ENCODE measurements at places on chromosomes 3 and 15.

DNA sequence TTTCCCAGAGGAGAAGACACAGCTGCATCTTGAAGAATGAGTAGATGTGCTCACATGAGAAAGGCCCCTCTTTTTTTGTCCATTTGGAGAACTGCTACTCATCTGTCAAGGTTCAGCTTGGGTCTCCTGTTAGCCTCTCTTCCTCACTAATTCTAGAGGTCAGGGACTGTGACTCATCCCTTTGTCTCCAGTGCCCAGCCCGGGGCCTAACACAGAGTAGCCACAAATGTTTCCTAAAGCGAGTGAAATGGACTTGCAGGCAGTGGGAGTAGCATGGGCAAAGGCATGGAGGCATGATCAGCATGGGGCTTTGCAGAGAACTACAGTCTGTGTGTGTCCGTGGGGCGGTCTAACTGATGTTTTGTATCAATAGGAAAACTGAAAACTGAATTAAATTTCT lies 33.9 kb upstream of the MRPS22 start:
- no peak for DNase-seq

DNA sequence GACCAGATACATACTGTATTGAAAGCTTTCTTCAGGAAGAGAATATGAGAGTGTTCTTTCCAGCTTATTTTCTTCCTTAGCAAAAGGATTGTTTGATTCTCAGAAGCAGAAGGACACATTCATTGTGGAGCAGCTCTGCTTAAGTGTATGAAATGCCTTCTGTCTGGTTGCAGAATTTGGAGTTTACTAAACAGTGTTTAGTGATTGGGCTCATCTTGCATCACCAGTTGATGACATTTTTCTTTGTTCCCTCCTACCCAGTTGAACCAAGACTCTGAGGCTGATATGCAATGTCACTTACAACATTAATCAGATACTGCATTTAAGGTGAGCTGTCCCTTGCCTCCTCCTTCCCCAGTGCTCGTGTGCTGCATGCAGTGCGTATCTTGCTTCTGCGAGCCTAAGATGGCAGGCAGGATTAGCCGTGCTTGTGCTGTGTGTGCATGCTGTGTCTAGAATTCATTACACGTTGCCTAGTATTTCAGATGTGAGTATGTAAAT lies 18.4 kb downstream of the ZBTB38 start:
- no peak for DNase-seq

- DNase-seq, result no peak
These were observed 49.0 kb downstream of the THBS1 start for GRCh38 chr15:39629906-39630305.

DNA sequence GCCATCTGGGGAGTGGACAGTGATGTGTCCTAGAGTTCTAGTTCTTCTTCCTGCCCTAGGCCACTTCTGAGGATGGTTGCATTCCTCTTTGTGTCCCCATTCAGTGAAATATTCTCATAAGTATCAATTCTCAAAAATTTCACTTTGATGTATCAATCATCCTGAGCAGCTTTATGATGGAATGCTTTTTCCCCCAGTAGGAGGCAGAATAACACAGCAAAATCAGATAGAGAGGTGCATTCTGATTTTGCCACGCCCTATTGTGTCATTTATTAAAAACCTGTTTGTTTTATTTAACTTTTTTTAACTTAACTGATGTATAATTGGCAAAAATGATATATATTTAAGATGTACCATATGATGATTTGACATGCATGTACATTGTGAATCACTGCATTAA lies 656.0 kb upstream of the GRM7 start:
- no peak for DNase-seq

GRCh38 chr3:56928379-56929068 lies 126.8 kb upstream of the ARHGEF3 start:
- DNase-seq, result peak; percentile 62

GRCh38 chr15:73346735-73347312 lies 21.9 kb downstream of the HCN4 start:
- peak; percentile 54 for DNase-seq

Measured in CD4-positive, alpha-beta T cell treated with Interleukin-10 for 1 hour (primary cell).